ENCODE measurements at places on chromosomes 11 and 22.
A peak's percentile ranks its signal among the peaks of the same experiment; 100 is the strongest.

DNA sequence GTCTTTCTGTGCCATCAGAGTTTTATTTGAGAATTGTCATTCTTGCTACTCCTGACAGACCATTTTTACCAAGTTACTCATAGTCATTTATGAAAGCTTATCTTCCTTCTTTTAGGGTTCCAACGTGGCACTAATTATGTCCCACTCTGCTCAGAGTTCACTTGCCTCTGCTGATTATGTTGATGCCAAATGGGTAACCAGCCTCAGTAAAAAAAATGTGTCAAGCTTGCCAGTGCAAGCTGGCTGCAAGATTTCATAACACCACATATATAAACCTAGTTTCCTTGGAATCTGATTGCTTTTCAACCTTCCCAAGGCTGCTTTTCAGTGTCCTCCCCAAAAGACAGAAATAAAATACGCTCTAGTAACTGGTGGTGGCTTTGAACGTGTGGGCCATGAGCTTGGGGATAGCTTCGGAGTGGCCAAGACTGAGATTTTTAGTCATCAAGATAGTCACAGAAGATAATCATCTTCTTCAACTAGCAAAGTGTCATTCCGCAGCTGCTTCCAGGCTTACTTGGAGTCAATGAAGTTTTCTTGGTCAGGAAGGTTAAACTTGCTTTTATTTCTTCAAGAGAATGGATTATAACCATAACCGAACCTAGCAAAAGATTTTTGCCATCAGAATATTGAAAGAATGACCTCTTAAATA is 29.5 kb upstream of the APOA1 start:
- DNase-seq, result no peak

- no peak for DNase-seq
These were observed 28.3 kb downstream of the MOV10L1 start for GRCh38 chr22:50118129-50118528.

GRCh38 chr11:32121012-32121411 is 30.1 kb downstream of the RCN1 start:
- DNase-seq, result no peak

DNA sequence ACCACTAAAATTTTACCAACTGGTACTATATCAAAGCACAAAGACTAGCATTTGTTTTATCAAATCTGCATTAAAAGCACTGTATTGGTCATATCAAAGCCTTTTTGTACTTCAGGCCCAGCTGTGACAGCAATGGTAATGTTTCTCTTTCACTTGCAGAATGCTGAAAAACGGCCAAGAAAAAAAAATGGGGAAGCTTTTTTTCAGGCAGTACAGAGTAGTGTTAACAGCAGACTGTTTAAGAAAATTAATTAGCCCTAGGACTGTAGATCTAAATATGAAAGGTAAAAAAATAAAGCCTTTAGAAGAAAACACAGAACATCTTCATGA is 33.3 kb downstream of the DENND5A start:
- DNase-seq, result no peak

DNA sequence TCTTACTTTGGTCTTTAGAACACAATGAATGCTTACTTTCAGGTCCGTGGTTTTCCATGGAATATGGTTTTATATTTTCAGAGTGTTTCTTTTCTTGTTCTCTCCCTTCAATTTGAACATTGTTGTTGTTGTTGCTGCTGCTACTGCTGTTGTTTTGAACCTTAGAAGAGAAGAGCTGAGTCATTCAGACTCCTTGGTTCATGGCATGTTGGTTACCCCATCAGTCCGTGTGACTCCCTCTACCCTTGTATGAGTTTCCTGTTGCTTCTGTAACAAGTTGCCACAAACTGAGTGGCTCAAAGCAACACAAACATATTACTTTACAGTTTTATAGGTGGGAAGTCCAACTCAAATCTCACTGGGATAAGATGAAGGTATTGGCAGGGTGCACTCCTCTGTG is 511.0 kb downstream of the INSC start:
- DNase-seq, result no peak

GRCh38 chr11:117194267-117194666 is 4.9 kb upstream of the TAGLN start:
- DNase-seq, result no peak

DNA sequence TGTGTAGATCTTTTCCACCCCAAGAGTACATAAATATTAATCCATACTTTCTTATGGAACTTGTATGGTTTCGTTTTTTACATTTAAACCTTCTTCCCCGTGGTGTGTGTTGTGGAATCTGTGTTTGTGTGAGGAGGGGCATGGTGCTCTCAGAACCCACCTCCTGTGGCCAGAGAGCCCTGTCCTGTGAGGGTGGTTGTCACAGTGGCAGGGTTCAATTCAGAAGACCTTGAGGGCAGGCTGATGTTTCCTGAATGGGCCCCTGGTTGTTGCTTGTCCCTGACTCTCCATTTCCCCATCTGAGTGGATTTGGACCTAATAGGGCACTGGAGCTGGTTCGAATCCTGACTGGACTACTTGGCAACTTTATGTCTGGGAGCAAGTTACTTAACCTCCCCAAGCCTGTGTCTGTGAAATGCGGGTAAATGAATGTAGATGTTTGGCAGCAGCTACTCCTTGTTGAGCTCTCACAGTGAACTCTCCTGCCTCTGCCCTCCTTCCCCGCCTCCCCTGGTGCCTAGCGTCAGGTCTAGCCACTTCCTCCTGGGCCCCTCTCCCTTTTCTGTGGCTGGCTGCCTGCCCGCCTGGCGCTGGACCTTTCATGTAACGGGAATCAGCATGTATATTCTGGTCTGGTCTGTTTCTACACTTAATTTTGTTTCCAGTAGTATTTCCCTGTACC is 7.3 kb downstream of the NEAT1 start:
- DNase-seq, result peak; percentile 69

DNA sequence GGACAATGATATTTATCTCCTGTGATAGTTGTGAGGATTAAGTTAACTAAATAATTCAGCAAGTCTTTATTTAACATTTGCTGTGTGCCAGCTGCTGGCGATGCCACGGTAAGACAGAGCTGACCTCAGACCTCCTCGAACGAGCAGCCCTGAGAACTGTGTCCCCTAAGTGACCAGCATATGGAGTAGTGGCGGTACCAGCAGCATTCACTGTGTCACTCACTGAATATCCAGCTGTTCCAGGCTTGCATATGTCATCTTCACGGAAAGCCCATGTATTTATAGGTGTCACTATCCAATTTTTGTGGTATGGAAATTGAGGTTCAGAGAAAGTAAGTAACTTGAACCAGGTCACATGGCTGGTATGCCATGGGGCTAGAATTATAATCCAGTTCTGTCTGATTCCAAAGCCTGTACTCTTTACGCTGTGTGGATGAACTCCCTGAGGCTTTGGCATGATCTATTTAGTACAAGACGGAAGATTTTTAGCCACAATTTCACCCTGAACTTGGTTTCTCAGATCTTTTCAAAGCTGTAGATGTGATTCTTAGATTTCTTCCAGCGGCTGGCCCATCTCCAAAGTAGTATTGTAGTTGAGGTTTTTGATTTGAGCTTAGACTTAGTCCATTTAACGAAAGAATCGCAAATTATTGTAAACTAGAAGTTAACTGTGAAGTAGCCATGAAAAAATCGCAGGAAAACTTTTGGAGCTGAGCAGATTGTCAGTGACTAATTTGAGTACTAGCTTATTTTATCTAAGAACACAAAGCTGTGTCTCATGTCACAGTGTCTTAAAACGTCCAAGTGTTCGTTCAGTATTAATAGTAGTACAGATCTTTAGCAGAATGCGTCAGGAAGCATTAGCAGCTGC is 49.4 kb upstream of the MYO18B start:
- DNase-seq, result no peak

DNA sequence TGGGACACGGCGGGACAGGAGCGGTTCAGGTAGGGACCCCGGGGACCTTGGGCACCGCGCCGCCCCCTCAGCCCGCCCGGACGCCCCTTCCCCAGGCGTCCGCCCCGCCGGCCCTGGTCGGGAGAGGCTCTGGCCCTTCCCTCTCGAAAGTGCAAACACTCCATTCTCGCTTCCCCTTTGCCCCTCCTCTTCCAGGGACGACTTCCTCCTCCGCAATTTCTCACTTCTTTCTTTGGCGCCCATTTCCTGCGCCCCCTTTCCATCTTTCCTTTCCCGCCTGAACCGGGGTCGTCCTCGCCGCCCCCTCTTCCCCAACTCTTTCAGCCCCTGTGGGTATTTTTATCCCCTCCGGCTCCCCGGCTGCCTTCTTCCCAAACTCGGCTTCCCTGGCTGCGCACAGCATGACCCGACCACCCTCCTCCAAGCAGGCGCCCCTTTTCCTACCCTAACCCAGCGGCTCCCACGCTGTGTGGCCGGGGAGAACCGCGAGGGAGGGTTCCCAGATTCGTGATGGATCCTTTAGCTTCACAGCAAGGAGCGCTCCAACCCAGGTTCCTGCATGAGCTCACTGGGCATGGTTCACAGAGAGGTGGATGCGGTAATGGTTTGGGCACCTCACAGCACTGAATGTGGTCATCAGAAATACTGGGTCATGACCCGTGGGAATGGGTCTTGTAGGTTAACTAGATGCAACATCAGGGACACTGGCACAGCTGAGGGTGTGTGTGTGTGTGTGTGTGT is 689 bp downstream of the RAB39A start:
- no peak for DNase-seq

GRCh38 chr11:112797648-112798293 is 163.4 kb upstream of the NCAM1 start:
- DNase-seq, result no peak

DNA sequence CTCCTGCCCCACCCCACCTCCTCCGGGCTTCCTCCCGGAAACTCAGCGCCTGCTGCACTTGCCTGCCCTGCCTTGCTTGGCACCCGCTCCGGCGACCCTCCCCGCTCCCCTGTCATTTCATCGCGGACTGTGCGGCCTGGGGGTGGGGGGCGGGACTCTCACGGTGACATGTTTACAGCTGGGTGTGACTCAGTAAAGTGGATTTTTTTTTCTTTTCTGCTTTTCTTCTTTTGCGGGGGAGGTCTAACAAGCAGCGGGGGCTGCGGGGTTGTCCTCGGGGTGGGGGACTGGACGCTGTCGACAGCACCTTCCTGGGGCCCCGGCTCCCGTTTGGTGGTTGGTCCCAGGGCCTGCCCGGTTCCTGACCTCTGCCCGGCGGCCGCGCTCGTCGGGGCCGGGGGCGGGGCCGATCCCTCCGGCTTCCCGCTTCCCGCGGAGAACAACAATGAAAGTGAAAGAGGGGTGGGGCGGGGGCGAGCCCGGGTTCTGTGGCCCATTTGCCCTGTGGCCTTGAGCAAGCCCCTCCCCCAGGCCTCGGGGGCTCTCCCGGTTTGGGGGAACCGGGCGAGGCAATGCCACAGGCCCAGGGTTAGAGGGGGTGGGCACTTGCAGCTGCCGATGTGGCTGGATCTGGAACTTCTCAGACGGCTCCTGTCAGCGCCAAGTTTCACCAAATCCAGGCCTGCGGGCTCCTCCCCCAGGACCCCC is 975 bp upstream of the MDK start:
- DNase-seq, result peak; percentile 55

DNA sequence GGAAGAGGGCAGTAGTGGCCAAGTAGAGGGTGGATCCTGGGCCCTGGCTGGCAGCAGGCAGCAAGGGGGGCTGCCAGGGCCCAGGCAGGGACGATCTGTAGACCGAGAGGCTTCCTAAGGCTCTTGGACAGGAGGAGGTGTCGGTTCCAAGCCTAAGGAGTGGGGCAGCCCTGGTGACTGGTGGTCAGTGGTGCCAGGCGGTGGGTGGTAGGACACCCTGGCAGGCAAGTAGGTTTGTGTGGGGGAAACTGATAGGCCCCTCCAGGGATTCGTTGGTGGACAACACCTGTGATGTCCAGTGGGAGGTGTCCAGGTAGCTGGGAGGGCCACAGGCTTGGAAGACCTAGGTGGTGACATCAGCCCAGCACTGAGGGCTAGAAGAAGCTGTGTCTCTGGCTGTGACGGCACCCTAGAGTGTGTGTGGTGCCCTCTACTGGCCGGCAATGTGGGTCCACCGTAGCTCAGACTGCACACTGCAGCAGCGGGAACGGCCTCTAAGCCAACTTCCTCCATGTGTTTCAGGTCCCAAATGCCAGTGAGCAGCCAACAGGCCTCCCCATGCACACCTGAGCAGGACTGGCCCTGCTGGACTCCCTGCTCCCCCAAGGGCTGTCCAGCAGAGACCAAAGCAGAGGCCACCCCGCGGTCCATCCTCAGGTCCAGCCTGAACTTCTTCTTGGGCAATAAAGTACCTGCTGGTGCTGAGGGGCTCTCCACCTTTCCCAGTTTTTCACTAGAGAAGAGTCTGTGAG is 9.4 kb upstream of the SAMM50 start:
- DNase-seq, result peak; percentile 74

GRCh38 chr11:22666688-22667439 is 453 bp downstream of the GAS2 start:
- no peak for DNase-seq

DNA sequence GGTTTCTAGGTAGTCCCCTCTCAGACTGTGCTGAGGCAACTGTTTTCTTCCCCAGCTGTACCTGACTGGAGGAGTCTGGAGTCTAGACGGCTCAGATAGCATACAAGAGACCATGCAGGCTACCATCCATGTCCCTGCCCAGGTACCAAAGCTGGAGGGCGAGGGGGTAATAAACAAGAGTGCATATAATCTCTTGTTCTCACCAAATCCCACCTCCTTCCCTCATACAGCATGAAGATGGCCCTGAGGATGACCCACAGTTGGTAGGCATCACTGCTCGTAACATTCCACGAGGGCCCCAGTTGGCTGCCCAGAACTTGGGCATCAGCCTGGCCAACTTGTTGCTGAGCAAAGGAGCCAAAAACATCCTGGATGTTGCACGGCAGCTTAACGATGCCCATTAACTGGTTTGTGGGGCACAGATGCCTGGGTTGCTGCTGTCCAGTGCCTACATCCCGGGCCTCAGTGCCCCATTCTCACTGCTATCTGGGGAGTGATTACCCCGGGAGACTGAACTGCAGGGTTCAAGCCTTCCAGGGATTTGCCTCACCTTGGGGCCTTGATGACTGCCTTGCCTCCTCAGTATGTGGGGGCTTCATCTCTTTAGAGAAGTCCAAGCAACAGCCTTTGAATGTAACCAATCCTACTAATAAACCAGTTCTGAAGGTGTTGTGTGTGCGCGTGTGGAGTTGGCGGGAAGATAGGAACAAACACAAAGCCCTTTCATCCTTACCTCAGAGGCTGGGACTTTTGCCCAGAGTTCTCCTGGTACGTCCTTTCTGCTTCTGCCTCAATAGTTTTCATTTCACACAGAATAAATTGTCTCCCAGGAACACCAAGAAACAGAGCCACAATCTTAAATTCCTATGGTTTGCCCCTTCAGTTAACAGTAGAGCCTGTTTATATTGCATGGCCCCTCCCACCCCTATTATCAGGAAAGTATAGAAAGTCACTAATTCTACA is 8.5 kb downstream of the HMBS start:
- no peak for DNase-seq

DNA sequence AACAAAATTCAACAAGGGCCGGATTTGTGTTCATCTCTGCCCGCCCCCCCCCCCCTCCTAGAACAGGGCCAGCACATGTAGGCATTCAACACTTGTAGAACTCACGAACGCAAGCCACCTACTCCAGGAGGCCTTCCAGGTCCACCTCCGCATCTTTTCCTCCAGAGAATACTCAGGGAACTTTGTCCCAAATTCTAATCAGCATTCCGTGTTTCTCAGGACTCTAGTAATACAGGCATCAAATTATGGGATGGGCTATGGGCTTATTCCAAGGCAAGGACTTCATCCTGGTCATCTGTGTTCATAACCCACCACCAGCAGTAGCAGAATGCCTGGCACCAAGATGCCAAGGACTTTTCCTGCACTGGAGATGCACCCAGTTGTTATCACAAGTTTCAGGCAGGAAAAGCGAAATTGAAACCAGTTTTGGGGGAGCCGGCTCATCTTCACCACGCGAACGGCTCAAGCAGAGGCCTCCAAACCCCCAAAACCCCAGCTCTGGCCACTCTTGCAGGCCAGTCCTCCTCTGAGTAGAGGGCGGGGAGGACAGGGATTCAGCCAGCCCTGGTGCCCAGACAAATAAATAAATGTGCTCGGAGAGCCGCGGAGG is 462 bp downstream of the UBE2L6 start:
- peak; percentile 57 for DNase-seq

Data from CD8-positive, alpha-beta T cell (primary cell).